ENCODE measurements at places on chromosomes 16 and 17.

- DNase-seq: no peak
Measured at GRCh38 chr17:53137869-53138268, 684.9 kb upstream of the KIF2B start.

DNA sequence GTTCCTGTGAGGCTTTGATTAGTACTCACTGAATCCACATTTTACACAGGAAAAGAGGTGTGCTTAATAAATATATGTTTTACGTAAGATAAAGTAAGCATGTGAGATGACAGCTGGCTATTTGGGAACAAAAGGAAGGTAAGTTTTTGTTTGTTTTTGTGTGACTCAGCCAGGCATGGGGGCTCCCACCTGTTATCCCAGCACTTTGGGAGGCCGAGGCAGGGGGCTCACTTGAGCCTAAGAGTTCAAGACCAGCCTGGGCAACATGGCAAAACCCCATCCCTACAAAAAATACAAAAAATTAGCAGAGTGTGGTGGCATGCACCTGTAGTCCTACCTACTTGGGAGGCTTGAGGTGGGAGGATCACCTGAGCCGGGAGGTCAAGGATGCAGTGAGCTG, 17.9 kb downstream of the GPR142 start:
- no peak for DNase-seq

DNA sequence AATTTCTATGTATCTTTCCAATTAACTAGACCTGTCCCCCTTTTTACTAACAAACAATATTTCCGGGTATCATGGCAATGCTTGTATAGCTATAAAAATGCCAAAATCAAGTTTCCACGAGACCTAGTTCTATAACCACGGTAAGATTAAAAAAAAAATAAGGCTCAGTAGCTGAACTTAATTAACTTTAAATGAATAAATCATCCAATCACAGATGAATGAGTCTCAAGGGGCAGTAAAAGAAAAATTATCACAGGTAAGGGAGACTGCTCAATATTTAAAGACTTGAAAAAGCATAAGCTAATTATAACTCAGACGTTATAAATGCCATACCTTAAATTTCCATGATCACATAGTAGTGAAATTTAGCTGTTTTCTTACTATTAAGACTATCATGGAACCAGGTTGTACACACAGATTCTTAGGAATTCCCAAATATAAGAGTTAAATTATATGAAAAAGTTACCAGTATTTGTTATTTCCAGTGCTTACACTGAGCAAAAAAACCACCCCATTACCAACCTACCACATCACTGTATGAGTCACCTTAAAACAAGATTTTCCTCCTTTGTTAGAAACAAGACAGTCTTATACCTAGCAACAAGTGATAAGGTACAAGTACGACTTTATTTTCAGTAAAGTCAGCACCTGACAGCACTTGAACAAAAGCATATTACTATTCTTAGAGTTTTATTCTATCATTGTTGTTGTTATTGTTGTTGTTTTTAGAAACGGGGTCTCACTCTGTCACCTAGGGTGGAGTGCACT, 20.6 kb downstream of the SSH2 start:
- DNase-seq: no peak

DNA sequence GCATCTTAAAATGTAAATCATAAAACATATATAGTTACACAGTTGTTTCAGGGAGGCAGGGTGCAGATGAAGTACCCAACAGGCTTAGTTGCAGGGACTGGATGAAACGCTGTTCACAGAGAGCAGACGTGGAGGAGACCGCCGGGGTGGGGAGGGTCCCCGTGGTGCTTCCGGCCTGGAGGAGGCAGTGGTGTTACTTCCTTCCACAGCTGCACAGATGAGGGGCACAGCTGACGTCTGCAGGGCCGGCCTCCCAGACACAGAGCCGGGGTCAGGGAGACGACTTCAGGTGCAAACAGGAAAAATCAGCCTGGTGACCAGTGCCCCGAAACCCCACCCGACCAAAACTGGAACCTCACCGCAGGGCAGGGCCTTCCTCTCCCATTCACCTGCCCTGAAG, 17.1 kb downstream of the SPIRE2 start:
- no peak for DNase-seq

GRCh38 chr17:45719335-45720071, 64.6 kb upstream of the CRHR1 start:
- peak; percentile 29 for DNase-seq

GRCh38 chr16:81779536-81780320, 637 bp downstream of the PLCG2 start:
- DNase-seq: no peak

GRCh38 chr16:50944033-50944432, 202.1 kb downstream of the CYLD start:
- no peak for DNase-seq

GRCh38 chr17:12624211-12624610, 41.5 kb upstream of the MYOCD start:
- DNase-seq: no peak

- no peak for DNase-seq
Measured at GRCh38 chr16:74666010-74666421, 661 bp downstream of the RFWD3 start.

- DNase-seq: no peak
Measured at GRCh38 chr17:15884731-15885130, 60.2 kb upstream of the ADORA2B start.

DNA sequence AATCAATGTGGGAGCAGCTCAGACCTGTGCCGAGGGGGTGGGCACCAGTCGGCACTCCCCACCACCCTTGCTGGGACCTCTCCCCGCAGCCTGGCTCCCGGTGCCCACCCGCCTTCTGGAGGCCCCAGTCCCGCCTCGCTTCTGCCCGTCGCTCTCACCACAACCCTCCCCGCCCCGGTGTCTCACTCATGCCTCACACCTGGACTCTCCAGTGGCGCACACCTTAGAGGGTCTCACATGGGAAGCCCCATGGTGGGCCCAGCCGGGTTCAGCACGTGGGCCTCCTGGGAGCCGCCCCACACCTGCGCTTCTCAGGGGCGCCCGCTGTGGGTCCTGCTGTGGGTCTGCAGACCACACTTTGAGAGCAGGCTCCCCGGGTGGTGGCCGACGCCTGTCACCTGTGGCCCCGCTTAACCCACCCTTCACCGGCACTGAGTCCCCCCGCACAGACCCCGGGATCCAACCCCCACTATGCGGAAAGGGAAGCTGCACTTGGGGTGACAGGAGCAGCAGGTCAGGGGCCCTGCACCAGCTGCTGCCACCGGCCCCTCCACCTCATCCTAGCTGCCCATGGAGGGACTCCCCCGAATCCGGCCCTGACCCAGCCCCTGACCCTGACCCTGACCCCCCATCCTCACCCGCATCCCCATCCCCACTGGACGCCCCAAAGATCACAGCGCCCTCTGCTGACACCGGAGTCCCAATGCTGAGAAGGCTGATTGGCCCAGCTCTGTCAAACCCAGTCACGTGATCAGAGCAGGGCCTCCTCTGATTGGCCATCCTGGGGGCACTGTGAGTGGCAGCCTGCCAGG, 27.4 kb upstream of the SLC38A10 start:
- no peak for DNase-seq

GRCh38 chr17:9142772-9143494, 121.6 kb downstream of the NTN1 start:
- no peak for DNase-seq

DNA sequence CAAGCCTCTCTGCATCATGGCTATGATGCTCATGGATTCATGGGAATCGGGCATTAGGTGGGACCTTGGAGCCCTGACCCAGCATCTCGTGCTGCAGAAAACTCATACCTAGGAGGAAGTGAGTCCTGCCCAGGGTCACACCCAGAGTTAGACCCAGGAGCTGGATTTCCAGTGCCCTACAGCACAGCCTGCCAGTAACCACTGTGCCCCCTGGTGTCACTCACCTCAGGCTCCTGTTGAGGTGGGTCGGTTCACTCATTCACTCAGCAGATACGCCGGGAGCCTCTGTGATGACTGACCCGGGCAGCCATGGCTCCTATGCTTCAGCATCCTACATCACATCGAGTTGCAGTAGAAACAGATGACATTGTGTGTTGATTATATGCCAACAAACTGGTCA, 143.4 kb downstream of the MSI2 start:
- DNase-seq: no peak

DNA sequence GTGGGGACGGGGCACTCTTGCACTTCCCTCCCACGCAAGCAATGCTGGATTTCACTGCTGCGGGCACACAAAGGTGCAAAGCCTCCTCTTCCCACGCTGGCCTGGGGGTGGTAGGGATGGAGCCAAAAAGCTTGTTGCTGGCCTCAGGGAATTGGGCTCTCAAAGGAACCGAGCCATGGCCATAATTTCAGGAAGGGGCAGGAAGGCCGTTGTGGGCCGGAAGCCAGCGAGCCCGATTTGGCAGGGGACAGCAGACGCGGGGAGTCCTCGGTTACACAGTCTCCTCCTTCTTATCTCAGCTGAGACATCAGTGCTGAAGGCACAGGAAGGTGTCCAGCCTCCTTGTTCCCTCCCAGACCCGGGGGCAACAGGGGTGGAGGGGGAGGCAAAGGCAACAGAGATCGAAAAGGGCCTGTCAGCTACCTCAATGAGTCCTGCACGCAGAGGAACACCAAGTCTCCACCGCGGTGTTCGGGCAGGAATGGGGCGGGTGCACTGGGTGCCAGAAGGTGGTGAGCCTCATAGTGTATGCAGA, 59.5 kb downstream of the SLFN11 start:
- DNase-seq: no peak

DNA sequence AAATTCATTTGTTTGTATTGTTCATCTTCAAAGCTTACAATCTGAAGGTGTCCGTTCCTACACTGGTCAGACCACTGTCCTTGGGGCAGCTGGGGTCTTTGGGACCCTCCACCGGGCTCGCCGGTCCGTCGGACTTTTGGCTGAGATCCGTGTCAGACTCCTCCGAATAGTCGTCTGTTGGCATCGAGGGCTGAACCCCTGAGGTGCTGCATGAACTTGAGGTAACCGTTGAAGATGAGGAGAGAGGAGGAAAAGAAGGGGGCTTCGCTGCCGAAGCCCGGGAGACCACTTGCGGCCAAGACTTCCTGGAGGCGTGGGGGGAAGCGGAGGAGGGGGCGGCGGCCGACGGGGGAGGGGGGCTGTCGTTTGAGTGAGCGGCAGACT, 260.8 kb downstream of the ZFHX3 start:
- DNase-seq: no peak

DNA sequence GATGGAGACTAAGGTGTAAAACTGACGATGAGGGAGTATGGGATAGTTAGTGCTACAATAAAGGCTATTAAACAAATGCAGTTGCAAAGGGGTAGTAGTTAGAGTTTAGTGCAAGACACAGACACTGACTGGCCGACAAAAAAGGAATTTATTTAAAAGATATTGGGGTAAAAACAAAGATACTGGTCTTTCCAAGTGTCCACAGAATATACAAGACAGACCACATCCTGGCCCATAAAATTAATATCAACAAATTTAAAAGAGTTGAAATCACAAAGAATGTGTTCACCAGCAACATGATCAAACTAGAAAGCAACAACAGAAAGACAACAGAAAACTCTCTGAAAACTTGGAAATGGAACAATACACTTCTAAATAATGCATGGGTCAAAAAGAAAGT, 54.7 kb downstream of the CFDP1 start:
- DNase-seq: no peak

DNA sequence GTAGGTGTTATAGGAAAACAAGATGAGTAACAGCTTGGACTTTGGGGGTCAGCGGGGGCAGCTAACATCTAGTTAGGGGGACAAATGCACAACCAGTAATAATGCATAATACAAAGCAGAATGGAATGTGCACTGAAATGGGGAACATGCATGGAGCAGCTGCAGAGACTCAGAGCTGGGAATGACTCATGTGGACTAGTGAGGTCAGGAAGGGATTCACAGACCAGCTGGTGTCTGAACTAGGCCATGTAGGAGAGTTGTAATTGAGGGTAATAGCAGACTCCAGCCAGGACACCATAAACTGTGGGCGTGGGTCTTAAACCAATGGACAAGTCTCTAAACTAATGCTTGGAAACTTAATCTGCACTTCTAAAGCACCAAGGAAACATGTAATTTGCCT, 176.8 kb upstream of the ASIC2 start:
- DNase-seq: peak; percentile 2

DNA sequence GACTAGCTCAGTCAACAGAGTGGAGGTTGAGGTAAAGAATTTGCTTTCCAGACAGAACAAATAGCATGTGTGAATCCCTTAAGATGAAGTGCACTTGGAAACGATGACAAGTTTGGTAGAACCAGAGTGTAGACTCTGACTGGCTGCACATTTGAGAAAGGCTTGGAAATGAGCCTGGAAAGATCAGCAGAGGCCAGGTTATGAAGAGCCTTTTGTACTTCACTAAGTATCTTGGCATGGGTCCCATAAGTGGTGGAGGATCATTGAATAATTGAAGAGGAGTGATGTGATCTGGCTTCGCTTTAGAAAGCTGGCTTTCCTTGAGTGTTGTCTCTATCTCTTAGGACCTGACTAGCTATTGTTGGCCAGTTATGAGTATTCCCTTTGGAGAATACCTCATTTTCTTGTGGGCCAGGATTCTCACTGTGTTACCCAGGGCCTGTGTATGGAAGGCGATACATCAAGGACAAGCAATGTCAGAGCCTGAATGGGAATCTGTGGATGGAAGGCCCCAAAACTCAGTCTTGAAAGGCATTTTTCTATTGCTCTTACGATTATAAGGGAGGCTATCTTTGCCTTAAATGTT, 329.8 kb downstream of the UTP18 start:
- DNase-seq: no peak

DNA sequence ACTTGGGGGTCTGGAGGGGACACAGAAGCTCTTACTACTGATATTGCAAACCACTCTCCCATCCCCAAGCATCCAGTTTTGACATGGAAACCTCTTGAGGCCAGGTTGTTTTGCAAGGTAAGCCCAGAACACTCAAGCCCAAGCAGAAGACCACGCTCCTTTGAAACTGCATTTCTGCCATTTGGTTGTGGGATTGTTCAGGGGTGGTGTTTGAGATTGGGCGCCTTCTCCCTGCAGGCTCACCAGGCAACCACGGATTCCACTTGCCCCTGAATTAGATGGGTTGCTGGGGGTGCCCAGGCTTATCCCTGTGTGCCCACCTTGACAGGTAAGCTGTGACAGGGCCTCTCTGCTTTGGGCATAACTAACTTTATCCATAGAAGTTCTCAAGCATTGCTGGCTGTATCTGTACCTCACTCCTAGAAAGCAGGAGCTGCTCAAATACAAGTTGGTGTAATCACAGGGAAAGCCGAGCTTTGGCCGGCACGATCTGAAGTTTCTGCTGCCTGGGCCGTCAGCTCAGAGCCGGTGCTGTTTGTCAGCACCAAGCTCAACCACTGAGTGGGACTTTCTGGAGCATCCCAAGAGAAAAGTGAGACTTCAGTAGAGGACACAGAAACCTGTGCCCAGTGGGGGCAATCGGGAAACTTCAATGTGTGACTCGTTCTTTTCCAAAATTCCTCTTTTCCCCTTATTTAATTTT, 93.6 kb downstream of the CYLD start:
- DNase-seq: no peak
